ENCODE measurements at places on chromosomes 3 and 15.

GRCh38 chr15:70765504-70766281, 2.3 kb upstream of the UACA start:
- DNase-seq: no peak

GRCh38 chr3:17747174-17747889, 4.9 kb upstream of the TBC1D5 start:
- DNase-seq: no peak

DNA sequence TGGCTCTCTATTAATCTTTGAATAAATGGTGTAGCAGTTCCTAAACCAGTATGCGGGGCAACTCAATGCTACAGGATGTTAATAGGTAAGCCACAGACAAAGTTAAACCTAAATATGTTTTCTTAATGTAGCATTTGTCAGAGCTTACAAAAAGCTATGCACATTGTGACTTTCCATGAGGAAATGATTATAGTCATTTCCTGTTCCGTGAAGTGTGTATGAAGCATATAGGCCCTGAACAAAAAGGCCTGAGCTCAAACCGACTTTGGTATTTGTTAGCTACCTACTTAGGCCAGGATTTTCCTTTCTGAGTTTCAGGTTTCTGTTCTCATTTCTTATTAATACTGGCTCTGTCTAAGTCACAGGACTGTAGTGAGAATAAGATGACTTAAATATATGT, 14.2 kb downstream of the ZNF80 start:
- no peak for DNase-seq

GRCh38 chr3:30475038-30475808, 131.2 kb upstream of the TGFBR2 start:
- no peak for DNase-seq

- DNase-seq: no peak
Measured at GRCh38 chr15:86505951-86506350, 426.3 kb downstream of the AGBL1 start.

- no peak for DNase-seq
Measured at GRCh38 chr15:83413054-83413719, 34.0 kb upstream of the SH3GL3 start.

GRCh38 chr15:59020322-59020721, 32.9 kb downstream of the RNF111 start:
- DNase-seq: no peak

- DNase-seq: no peak
Measured at GRCh38 chr3:48684480-48685143, 1.1 kb downstream of the NCKIPSD start.

DNA sequence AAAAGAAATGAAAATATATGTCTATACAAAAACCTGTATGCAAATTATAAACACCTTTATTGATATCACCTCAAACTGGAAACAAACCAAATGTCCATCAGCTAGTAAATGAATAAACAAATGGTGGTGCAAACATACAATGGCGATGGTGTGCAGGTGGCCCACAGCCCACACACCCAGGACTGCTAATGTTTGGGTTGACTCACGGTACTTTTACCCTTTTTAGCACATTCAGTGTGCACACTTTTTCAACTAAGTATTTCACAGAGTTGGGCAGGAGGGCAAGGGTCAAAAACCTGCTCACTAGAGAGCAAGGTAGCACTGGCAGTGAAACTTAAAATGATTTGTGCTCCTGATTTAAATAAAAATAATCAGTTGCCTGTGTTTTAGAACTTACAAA, 123.1 kb upstream of the BHLHE40 start:
- no peak for DNase-seq

GRCh38 chr3:88707837-88708236, 399.6 kb upstream of the EPHA3 start:
- no peak for DNase-seq

- DNase-seq: no peak
Measured at GRCh38 chr15:99446565-99447496, 119.0 kb upstream of the MEF2A start.
